Umbilical cord (tissue), 2 donors: ENCODE measurements at places on chromosomes 4 and X. TPM values are rescaled to one million over a fixed set of nuclear protein-coding genes. Genes with fewer than 3 reads are reported as not detected.

DNA sequence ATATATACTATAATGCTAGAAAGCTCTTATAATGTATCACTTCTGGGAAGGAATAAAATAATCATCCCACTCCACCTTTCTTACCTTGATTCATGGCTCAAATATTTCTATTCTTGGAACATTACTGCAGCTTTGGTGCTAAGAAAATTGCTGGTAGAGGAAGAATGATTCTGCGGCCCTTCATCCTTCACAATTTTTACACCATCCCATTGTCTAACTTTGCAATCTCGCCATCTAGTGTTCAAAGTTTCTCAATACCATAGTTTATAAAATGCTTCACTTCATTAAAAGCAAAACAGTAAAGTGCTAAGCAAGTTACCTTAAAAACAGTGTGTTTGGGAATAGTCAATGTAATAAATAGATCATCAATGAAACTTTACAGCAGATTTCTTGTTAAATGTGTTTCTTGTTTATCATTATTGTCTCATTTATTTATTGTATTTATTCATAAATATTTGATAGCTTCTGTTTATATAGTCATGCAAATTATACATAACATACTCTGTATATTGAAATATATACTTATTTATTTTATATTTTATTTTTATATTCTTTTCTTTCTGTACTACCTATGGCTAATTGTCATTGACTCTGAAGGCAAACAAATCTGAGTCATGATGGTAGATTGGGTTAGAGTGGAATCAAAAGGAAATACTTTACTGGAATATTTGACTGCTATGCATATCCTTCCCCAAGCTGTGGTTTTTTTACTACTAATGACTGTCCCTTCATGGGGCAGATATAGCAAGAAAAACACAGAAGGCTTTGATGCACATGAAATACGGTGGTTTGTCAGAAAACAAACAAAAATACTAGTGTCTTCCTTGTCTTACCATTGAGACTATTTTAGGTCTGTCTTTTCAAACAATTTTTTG is 390.7 kb downstream of the MAPK10 start:
- DNase-seq = peak; percentile 75

Gene STATH
- 5.8 TPM for total RNA-seq

Gene NPNT
- total RNA-seq = 62.1 TPM

DNA sequence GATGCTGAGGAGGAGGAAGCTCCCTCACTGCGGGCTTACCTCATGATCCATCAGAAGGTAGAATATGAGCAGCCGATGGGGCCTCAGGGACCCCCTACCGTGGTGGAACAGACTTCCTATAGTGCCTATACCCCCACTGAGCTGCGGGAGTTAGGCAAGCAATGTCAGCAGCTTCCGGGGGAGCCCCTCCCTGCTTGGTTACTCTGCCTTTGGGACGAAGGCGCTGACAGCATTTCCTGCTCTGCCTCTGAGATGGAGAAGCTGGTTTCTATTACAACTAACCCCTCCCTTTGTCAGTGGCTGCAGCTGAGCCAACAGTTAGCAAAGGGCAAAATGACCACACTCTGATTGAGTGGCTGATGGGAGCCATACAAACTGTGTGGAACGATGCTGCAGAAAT is 430.7 kb downstream of the IDS start:
- DNase-seq = peak; percentile 56

DNA sequence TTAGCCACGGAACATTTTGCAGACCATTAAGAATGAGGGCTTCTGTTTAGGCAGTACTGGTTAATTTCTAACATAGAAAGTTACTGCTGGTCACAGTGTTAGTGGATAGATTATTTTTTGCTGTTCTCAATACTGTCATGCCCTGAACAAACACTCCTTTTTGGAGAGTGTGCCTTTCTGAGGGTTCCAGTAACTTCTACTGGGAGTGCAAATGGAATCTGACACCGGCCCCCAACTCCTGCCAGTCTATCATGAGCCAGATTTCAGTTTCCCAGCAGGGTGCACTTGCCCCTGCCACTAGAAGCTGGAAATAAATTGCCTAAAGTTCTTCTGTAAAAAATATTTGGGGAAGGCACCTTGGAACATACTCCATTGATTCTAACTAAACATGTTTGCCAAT is 224.4 kb upstream of the GPC4 start:
- no peak for DNase-seq

DNA sequence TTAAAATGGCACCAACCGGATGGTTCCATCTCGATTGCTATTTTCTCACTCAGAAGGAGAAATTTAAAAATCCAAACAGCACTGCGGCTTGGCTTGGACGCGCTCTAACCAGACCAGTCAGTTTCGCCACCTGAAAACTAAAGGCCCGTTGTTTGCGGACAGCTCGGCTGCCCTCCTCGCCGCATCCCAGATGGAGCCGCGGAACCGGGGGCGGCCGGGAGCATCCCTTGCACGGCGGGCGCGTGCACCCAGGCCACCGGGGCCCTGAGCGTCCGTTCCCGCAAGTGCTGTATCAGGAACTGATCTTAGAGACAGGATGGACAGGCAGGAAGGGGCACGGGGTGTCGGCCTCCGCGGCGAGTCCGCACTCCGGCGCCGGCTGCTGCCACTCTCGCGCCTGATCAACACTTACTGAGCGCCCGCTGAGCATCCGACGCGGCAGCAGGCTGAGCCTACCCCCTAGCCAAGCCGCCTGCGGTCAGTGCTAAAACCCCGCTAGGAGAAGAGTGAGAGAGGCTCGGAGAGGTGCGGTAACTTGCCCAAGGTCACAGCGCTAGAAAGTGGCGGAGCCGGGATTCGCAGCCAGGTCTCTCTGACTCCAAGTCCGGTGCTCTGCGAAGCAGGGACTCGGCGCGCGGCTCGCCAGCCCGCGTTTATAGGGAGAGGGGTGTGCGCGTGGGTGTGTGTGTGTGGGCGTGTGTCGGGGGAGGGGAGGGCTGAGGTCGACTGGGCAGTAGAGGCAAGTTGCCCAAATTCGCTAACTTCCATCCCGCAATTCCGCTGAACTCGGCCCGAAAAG is at the start of gene CITED1:
TSS of gene CITED1 (minus strand) at position 629 of the 799 bp plus-strand sequence. CDS start 3,045 bp downstream, outside the sequence.
- DNase-seq = no peak

- no peak for DNase-seq
Measured at GRCh38 chrX:9204560-9204959, 170.6 kb upstream of the FAM9B start.

GRCh38 chr4:23952258-23952657 is 62.4 kb upstream of the PPARGC1A start:
- DNase-seq = no peak

Gene GABRG1
- total RNA-seq = 6.3 TPM

DNA sequence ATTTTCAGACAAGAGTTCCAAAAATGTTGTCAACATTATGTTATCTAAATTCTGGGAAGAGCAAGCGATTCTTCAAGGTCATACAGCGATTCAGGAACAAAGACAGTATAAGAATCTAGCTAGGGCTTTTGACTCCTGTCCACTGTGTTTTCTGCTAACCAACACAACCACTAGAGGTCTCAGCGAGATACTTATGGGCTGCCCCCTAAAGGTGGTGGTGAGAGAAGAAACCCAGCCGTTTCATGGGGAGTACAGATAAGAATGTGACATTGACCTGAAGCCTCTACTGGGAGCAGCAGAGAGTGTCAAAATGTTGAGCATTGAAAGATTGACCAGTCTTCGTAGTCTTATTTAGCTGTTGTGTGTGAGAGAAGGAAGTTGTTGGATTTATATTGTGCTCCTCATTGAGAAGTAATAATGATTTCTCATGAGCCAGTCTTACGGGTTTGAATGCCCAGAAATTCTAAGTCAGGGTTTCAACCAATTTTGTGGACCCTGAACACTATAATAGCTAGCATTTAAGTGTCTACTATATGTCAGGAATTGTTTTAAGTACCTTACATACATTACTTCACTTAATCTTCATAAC is 168.3 kb downstream of the SPRY1 start:
- peak; percentile 59 for DNase-seq

DNA sequence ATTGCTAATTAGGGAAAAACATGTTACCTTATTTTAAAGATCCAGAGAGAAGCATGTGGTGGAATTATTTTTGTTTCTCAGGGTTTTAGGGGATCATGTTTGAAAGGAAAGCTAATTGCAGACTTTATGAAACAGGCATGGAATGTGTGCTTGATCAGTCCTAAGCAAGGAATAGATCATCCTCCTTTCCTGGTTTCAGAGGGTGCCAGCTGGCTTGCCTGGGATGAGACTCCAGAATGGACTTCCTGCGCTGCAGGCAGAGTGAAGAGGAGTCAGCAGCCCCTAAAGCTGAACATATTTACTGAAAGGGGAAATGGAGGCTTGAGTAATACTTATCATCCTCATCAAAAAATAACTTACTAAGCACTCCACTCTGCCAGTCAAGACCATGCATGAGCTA is 13.3 kb downstream of the FGF5 start:
- DNase-seq = no peak

DNA sequence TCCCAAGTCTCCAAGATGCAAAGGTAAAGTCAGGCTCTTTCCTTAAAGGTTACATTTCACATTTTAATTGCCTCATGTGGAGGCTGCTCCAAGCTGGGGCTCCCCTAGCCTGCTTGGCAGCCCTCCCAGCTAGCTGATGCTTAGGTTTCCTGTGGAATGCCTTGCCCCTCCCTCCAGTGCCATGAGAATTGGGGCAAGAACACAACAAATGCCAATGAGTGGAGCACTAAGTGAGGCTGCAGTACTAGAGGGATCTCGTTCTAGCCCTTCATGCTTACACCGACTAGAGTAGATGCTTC is 597.7 kb downstream of the MID1IP1 start:
- DNase-seq = peak; percentile 22

DNA sequence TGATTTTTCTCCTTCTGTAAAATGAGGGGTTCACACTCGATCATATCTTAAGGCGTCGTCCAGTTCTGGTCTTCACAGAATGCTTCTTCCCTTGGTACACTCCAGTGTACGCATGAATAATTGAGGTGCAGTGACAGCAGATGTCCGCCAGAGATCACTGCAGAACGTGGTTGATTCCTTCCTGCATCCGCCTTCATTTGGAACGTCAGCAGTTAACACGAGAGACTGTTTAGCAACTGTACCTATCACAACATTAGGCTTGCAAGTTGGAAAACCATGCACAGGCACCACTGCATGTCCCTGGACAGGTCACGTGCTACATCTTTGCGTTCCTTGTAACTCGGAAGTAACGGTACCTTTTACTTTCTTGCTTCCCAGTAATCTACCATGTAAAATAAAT is 66.0 kb upstream of the GEMIN8 start:
- DNase-seq = peak; percentile 57

DNA sequence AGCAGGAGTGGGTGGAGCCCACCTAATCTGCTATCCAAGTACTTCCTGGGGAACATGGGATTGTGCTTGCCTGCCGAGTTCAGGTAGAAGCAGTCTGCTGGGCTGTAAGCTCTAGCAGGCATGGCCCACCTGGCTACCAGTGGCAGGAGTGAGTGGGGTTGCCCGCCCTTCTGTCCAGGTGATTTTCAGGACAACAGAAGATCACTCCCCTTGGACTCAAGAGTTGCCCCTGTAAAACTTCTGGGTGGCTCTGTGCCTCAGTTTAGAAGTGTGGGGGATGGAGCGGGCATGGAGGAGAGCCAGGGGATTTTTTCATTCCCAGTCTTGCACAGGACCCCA is 43.5 kb downstream of the NDST3 start:
- DNase-seq = no peak

Gene FREM3
- 2.2 TPM for total RNA-seq

DNA sequence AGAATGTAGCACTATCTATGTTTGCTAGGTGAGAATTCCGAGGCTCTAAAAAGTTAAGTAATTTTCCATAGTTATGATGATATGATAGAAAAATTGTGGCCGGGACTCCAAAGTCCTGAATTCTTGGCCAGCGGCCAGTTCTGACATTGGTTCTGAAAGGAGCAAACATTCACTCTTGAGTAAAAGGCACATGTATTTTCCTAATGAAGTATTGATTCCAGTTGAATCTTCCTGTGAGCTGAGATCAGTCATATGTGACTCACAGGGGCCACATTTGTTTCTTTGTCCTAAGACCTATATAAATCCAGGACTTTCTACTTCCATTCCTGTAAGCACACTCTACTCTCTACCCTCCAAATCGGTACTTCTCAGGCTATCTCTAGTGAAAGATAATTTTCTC is 349.9 kb downstream of the BMPR1B start:
- peak; percentile 21 for DNase-seq

- DNase-seq = no peak
Measured at GRCh38 chr4:99077177-99077576, 11.4 kb downstream of the ADH5 start.

DNA sequence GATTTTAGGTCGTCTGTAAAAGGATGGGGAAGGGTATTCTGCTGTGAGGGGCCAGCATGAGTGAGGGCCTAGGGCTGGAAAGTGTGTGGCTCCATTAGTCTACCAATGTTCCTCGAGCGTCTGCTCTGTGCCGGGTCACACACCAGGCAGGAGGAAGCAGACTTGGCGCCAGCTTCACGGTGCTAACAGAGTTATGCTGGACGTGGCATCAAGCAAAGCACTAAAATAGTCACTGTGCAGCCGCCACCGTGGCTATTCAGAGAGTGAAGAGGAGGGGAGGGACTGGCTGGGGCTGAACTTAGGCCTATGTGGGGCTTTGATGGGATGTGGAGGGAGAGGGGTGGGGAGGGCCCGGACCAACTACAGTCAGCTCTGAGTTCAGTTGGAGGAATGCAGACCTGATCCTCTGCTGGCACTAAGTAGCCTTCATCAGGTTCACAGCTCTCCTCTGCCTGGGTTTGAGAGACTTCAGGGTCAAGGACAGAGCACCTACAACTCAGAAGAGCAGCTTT is 83.9 kb upstream of the MSX1 start:
- DNase-seq = peak; percentile 74

DNA sequence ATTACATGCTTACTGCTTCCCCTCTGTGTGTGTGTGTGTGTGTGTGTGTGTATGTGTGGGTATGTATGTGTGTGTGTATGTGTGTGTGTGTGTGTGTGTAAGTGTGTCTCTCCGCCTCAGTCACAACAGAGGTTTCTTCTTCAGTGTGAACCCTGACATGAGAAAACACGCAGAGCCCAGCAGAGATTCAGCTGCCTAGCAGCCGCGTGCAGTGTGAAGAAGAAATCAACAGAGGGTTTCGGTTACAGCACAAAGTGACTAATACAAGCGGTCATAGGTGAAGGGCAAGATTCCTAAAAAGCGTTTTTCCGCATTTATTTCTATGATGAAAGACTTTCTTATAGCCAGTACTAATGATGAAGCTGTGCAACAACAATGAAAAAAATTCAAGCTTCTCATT is 55.3 kb upstream of the ZFP42 start:
- DNase-seq = peak; percentile 8

Gene TMSB15B
- 3.9 TPM for total RNA-seq
